ENCODE measurements at places on chromosomes 12 and 14. TPM values are rescaled to one million over a fixed set of nuclear protein-coding genes. Genes with fewer than 3 reads are reported as not detected.

NRIP2 gene
- total RNA-seq, result not detected

OR11G2 gene
- not detected for total RNA-seq

GDF3 gene
- not detected for total RNA-seq

CDCA3 gene
- total RNA-seq, result 12.7 TPM

LAG3 gene
- total RNA-seq, result 0.15 TPM

LRTM2 gene
- total RNA-seq, result not detected

CNTN1 gene
- total RNA-seq, result 0.30 TPM

PZP gene
- total RNA-seq, result 0.97 TPM

DENND5B gene
- total RNA-seq, result 7.8 TPM

ING4 gene
- 36.7 TPM for total RNA-seq

DNAI7 gene
- not detected for total RNA-seq

IFI27 gene
- 748 TPM for total RNA-seq

RALGAPA1 gene
- 21.6 TPM for total RNA-seq

POTEG gene
- not detected for total RNA-seq

NIN gene
- 33.6 TPM for total RNA-seq

KLRC4 gene
- total RNA-seq, result not detected

PTPRR gene
- total RNA-seq, result 2.0 TPM

CEBPE gene
- total RNA-seq, result not detected

KRT75 gene
- total RNA-seq, result 2.6 TPM

MYL6B gene
- 81.5 TPM for total RNA-seq

KLRC1 gene
- total RNA-seq, result not detected

RD3L gene
- total RNA-seq, result not detected

TPH2 gene
- total RNA-seq, result not detected

SMOC1 gene
- not detected for total RNA-seq

RASSF8 gene
- 85.7 TPM for total RNA-seq

ATXN2 gene
- total RNA-seq, result 12.3 TPM

ADAM20 gene
- total RNA-seq, result 0.32 TPM

RPGRIP1 gene
- total RNA-seq, result not detected

ZDHHC22 gene
- not detected for total RNA-seq

FAM181A gene
- total RNA-seq, result not detected

HOXC12 gene
- not detected for total RNA-seq

NTF3 gene
- 0.32 TPM for total RNA-seq

MAPKAPK5 gene
- 24.5 TPM for total RNA-seq

FANCM gene
- total RNA-seq, result 9.7 TPM

PNP gene
- 248 TPM for total RNA-seq

PIANP gene
- not detected for total RNA-seq

CACNA2D4 gene
- 1.1 TPM for total RNA-seq

SLC6A12 gene
- total RNA-seq, result not detected

AGAP2 gene
- 0.15 TPM for total RNA-seq

CD163L1 gene
- total RNA-seq, result 5.8 TPM

CABP1 gene
- total RNA-seq, result not detected

BBOF1 gene
- total RNA-seq, result 2.4 TPM

TOMM20L gene
- total RNA-seq, result not detected

HCAR2 gene
- total RNA-seq, result not detected

NFE2 gene
- total RNA-seq, result not detected

SAMD15 gene
- 4.0 TPM for total RNA-seq

EIF2S3B gene
- total RNA-seq, result 1.5 TPM

TMEM121 gene
- total RNA-seq, result 10.3 TPM

CTSG gene
- total RNA-seq, result not detected

KRT6C gene
- not detected for total RNA-seq

TNS2 gene
- total RNA-seq, result 30.9 TPM

GPR68 gene
- total RNA-seq, result 0.61 TPM

AKAP3 gene
- total RNA-seq, result 0.97 TPM

KRT4 gene
- not detected for total RNA-seq

KIF26A gene
- 4.4 TPM for total RNA-seq

ASPG gene
- not detected for total RNA-seq
